ENCODE measurements at places on chromosomes 4 and X. TPM values are rescaled to one million over a fixed set of nuclear protein-coding genes. Genes with fewer than 3 reads are reported as not detected.

AFM gene
- total RNA-seq, result not detected

MAGEB18 gene
- not detected for total RNA-seq

FGF16 gene
- not detected for total RNA-seq

PAPSS1 gene
- total RNA-seq, result 30.5 TPM

PDGFRA gene
- total RNA-seq, result 2.0 TPM

ERCC6L gene
- 6.5 TPM for total RNA-seq

ARHGEF6 gene
- 97.4 TPM for total RNA-seq

NHSL2 gene
- 1.2 TPM for total RNA-seq

CASK gene
- 38.2 TPM for total RNA-seq

ABLIM2 gene
- 0.56 TPM for total RNA-seq

P2RY4 gene
- total RNA-seq, result 0.34 TPM

RIBC1 gene
- total RNA-seq, result 0.59 TPM

CENPE gene
- total RNA-seq, result 35.3 TPM

MCF2 gene
- total RNA-seq, result 0.37 TPM

TBX22 gene
- not detected for total RNA-seq

ANK2 gene
- 3.7 TPM for total RNA-seq

RNF212 gene
- total RNA-seq, result 2.1 TPM

XAGE1A gene
- not detected for total RNA-seq

CCDC158 gene
- not detected for total RNA-seq

CCNQ gene
- 23.3 TPM for total RNA-seq

ADAMTS3 gene
- not detected for total RNA-seq

SCD5 gene
- 0.25 TPM for total RNA-seq

NXF2 gene
- total RNA-seq, result not detected

ARHGEF38 gene
- total RNA-seq, result not detected

MUC7 gene
- total RNA-seq, result not detected

CT45A3 gene
- not detected for total RNA-seq

MAGED1 gene
- 33.2 TPM for total RNA-seq

ANXA10 gene
- not detected for total RNA-seq

RAB9B gene
- total RNA-seq, result 0.64 TPM

ELOVL6 gene
- total RNA-seq, result 45.3 TPM

MAGEB10 gene
- not detected for total RNA-seq

ODAPH gene
- total RNA-seq, result 6.0 TPM

EPGN gene
- total RNA-seq, result not detected

All from T-helper 1 cell treated with Interleukin-12 subunit alpha and Interleukin-12 subunit beta and Interleukin-4 antibody, amounts not matched to agents 30 ng/mL and 1 ng/mL, for 36 hours (primary cell).